Esophagus mucosa (tissue), 1 donor: ENCODE measurements at places on chromosomes 1 and 21.

GRCh38 chr1:23497777-23498439 is 13.9 kb upstream of the ASAP3 start:
- ATAC-seq = no peak

DNA sequence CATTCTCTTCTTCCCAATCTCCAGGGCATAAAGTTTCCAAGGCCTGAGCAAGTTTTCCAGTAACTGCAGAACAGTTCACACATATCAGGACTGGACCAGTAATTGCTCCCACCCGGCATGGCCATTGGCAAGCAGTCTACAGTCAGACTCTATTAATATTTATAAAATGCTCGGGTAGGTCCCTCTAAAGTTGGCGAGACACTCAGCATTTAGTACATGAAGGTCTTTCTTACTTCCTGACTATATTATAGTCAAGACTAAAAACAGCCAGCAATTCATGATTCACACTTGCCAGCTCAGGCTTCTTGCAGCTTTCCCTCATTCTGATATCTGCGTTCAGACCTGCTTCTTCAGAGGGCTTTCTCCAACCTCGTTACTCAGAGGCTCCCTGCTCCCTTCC is 25.4 kb downstream of the GADD45A start:
- no peak for ATAC-seq

DNA sequence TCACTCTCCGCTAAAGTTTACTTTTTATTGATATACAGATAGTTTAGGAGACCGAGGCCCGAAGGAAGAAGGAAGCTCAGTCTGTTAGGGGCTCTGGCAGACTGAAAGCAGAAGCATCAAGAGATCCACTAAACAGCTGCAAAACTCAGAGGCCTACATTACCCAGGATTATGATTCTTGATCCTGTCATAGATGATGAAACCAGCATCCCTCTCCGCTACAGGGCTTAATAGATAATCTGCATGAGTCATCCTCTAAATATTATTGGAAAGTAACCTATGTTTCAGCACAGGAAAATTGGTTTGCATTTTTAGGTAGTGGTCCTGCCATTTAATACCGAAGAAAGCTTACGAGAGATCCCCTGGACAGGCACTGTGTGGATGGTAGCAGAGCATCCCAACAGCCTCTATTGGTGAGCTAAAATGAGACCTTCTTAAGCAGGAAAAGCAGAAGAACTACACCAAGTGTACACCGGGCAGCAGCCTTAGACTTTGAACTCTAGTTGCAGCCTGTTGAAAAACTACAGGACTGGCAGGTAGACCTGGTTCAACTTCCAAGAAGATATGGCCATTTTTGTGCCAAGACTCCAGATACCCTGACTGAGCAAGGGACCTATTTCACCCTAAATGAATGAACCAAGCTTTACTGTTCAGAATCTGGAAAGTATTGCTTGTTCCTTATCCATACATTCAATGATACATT is 6.8 kb downstream of the CASQ2 start:
- peak; percentile 52 for ATAC-seq

- ATAC-seq = no peak
Observed at GRCh38 chr1:229778794-229779193, 152.7 kb downstream of the URB2 start.

- ATAC-seq = no peak
Observed at GRCh38 chr1:88104236-88104635, 579.8 kb upstream of the PKN2 start.
